Diencephalon (tissue), 1 donor: ENCODE measurements at places on chromosomes 6 and 20. TPM values are rescaled to one million over a fixed set of nuclear protein-coding genes. Genes with fewer than 3 reads are reported as not detected.

CRISP2 gene
- total RNA-seq = 1.6 TPM

CCDC28A gene
- total RNA-seq = 7.2 TPM

RIMS4 gene
- 48.2 TPM for total RNA-seq

DSP gene
- total RNA-seq = 6.2 TPM

FRK gene
- total RNA-seq = 0.92 TPM

FOXQ1 gene
- 2.8 TPM for total RNA-seq

BEND6 gene
- 47.3 TPM for total RNA-seq

KAT14 gene
- total RNA-seq = 27.7 TPM

THBS2 gene
- 14.1 TPM for total RNA-seq

KHDRBS2 gene
- 33.7 TPM for total RNA-seq

TFAP2A gene
- 0.46 TPM for total RNA-seq

SLC17A1 gene
- not detected for total RNA-seq

CCM2L gene
- 3.7 TPM for total RNA-seq

PDYN gene
- total RNA-seq = 35.5 TPM

TP53TG5 gene
- not detected for total RNA-seq

BTNL2 gene
- not detected for total RNA-seq

CYP21A2 gene
- 0.23 TPM for total RNA-seq

ZNF165 gene
- 2.3 TPM for total RNA-seq

CRISP3 gene
- total RNA-seq = not detected

AKAP12 gene
- 120 TPM for total RNA-seq

MCUR1 gene
- 30.2 TPM for total RNA-seq

UNC5CL gene
- 0.23 TPM for total RNA-seq

HNF4A gene
- not detected for total RNA-seq

CALHM4 gene
- 0.46 TPM for total RNA-seq

SESN1 gene
- 34.8 TPM for total RNA-seq

CTAGE9 gene
- total RNA-seq = not detected

MRPS10 gene
- total RNA-seq = 52.1 TPM

CGA gene
- total RNA-seq = not detected

PLCG1 gene
- total RNA-seq = 93.9 TPM

BPIFB1 gene
- total RNA-seq = not detected

FNDC1 gene
- total RNA-seq = 0.46 TPM

SUMO4 gene
- total RNA-seq = 6.7 TPM

SPTLC3 gene
- total RNA-seq = 3.5 TPM

B3GALT4 gene
- total RNA-seq = 7.8 TPM

HCK gene
- 5.1 TPM for total RNA-seq

PHACTR1 gene
- 54.7 TPM for total RNA-seq

ZFP57 gene
- total RNA-seq = 0.23 TPM

MUCL3 gene
- not detected for total RNA-seq

MAP1LC3A gene
- 64.6 TPM for total RNA-seq

ECT2L gene
- total RNA-seq = 1.2 TPM

WFDC10B gene
- not detected for total RNA-seq

NCOA5 gene
- 21.9 TPM for total RNA-seq

BPIFB2 gene
- not detected for total RNA-seq

SPEF1 gene
- 5.1 TPM for total RNA-seq

JPH2 gene
- 0.46 TPM for total RNA-seq

MYLK2 gene
- 1.6 TPM for total RNA-seq

BHLHE23 gene
- total RNA-seq = not detected

LY86 gene
- total RNA-seq = 5.5 TPM

ACSS1 gene
- total RNA-seq = 9.9 TPM

GABRR2 gene
- total RNA-seq = not detected
